AG04450 (cell line): ENCODE measurements at places on chromosomes 12 and 14.
A peak's percentile ranks its signal among the peaks of the same experiment; 100 is the strongest.

- no peak for DNase-seq
Measured at GRCh38 chr12:83378186-83378727, 691.6 kb downstream of the TMTC2 start.

DNA sequence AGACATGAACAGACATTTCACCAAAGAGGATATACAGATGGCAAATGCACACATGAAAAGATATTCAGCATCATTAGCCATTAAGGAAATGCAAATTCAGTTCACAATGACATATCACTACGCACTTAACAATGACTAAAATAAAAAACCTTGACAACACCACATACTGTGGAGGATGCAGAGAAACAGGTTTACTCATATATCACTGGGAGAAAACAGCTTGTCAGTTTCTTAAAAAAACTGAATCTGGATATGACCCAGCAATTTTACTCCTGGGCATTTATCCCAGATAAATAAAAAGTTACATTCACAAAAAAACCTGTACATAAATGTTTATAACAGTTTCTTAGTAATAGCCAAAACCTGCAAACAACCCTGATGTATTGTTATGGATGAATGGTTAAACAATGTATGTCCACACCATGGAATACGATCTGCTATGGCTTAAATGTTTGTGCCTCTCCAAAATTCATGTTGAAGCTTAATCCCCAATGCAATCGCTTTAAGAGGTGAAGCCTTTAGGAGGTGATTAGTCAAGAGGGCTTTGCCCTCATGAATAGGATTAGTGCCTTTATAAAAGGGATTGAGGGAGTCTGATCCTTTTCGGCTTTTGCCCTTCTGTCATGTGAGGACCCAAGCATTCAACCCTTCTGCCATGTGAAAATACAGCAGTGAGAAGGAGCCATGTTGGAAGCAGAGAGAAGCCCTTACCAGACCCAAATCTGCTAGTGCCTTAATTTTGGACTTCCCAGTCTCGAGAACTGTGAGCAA, 36.0 kb upstream of the PPP4R3A start:
- DNase-seq = no peak

DNA sequence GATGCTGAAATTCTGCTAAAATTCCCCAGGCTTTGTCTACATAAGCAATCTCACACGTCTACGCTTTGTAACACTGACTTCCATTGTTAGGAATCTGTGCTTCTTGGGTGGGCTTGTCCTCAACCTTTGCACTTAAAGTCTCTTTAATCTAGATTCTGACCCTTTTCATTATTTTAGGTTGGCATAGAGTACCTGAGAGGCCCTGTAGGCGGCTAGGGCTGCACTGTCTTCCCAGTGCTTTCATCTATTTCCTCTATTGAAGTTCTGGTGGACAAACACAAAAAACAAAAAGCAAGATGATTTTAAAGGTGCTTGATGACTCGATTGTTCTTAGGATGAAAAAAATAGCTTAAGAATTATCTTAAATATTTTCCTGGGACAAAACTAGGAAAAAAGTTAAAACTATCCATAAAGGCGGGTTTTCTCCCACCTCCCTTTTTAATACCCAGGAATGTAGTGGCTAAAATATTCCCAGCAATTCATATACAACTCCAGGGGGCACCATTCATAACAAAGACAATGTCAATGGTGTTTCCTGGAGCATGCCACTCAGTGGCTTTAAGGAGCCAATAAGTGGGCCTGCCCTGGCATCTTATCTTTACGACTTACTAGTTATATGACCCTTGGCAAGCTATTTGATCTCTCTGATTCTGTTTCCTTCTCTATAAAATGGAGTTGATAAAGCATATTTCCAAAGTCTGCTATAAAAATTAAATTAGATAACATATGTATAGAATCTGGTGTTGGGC, 197.5 kb downstream of the STXBP6 start:
- DNase-seq = no peak

DNA sequence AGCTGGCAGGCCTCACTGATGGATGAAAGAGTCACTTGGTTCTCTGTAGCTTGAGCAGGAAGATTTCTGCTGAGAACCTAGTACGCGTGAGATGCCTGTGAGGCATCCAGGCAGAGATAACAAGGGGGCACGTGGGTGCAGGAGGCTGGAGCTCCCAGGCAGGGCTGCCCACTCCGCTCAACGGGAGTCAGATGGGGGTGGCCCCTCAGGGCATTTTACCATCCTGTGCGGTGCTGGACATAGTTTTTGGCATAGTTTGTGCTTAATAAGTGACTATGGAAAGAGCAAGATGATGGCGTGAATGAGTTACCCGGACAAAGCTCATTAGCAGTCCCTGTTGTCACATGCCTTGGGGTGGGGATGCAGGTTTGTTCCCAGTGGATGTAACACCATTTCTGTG, 182.8 kb downstream of the TSPAN9 start:
- no peak for DNase-seq

DNA sequence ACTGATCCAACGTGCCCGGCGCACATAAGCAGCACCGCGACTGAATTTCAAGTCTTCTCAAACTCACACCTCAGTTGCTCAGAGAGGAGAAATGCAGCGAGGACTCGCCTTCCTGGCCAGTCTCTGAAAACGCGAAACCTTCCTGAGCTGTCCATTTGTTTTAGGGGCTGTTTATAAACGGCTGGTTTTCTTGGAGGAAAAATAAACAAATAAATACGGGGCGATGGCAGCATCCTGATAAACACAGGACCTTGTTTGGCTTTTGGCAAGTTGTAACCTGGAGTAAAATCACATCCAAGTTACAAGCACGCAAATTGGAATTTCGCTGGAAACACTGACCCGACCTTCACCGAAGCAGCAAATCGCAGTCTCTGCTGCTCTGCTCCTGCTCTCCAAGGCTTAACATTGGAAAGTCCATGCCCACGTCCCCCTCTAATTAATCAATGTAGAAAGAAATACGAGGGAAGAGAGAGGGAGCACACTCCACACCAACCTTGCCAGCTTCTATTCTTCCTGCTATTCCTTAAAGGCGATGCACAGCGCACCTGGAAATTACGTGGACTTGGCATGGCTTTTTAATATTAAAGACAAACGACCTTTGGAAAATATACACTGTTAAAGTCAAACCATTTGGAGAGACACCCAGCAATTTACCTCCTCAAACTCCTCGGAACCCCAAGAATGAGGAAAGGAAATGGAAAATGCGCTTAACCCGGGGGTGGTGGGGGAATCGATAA, 248.8 kb downstream of the APAF1 start:
- no peak for DNase-seq

DNA sequence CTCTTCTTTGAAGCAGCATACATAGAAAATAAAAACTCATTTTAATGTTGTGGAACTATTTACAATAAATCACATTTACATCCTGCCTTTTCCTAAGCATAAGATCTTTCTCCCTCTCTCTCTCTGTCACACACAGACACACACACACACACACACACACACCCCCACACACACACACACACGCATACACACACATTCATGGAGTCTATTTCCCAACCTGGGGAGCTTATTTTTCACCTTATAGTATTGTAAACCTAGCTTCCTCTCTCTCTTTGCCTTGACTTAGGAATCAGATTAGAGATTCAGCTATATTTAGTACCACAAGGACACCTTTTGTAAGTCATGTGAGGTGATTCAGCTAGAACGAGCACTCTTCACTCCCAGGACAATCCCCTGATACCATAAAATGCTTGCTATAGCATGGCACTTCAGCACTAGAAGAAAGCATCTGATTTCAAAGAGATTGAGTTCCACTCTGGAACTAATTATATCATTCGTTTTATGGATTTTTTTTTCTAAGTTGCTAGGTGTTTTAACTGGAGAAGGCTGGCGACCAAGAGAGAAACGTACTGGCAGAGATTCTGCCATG, 23.6 kb downstream of the TMEM30B start:
- DNase-seq = no peak

DNA sequence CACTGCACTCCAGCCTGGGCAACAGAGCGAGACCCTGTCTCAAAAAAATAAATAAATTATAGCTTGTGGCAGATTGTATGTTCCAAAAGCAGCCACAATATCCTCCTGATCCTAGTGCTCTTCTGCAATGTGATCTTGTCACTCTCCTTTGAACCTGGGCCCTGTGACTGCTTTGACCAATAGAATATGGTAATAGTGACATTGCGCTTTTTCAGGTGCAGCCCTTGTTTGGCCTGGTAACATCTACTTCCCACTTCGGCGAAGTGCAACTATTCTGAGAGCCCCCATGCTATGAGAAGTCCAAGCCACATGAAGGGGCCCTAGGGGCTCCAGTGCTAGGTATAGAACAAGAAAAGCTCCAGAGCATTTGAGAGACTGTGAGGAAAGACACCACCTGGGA, 31.1 kb upstream of the DENND5B start:
- no peak for DNase-seq

DNA sequence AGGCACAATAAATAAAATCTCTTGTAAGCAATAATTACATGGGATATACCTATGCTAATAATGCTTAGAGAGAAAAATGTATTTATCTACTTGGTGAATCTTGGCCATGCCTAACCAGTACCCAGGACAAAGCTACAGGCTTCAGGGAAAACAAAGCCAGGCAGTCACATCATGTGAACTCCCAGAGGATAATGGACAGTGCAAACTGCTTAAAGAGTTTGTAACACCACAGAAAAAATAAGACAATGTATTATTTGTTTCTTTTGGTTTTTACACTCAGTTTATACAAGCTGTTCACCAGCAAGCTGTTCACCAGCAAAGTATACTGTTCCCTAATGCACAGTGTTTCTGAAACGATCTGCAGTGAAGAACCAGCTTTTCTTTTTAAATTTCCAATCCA, 38.0 kb downstream of the DICER1 start:
- no peak for DNase-seq

- no peak for DNase-seq
Measured at GRCh38 chr12:127260531-127260930, 1006.4 kb upstream of the TMEM132C start.

- no peak for DNase-seq
Measured at GRCh38 chr14:24078146-24078545, 6.8 kb downstream of the CPNE6 start.

GRCh38 chr12:47717046-47717442, 8.2 kb downstream of the ENDOU start:
- no peak for DNase-seq

- no peak for DNase-seq
Measured at GRCh38 chr12:27176765-27177164, 67.3 kb upstream of the STK38L start.

GRCh38 chr12:28578833-28579252, 388.6 kb downstream of the CCDC91 start:
- DNase-seq = no peak

DNA sequence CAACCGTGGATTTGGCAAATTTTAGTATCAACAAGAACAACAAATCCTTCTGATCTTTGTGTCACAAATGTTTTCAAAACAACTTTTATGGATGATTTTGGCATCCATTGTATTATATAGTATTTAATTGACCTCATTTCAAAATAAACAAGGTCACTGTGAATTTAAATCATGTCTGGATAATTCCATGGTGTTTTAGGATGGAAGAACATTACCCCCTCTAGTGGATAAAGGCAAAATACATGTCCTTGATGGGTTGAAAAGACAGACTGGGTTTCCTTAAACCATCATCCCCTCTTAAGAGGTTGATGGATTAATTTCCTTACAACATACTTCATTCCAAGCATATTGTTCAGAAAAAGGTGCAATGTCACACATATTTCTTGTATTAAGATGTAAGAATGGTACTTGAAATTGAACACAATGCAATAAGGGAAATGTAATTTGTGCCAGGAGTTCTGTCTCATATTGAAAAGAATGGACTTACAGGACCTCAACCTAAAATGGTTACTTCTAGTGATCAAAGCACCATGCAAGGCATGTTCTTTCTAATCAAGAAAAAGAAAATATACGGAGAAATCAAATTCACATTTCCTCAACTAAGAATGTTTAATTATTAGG, 352.0 kb downstream of the BCAT1 start:
- DNase-seq = no peak

- no peak for DNase-seq
Measured at GRCh38 chr12:86188226-86188625, 68.0 kb downstream of the MGAT4C start.

DNA sequence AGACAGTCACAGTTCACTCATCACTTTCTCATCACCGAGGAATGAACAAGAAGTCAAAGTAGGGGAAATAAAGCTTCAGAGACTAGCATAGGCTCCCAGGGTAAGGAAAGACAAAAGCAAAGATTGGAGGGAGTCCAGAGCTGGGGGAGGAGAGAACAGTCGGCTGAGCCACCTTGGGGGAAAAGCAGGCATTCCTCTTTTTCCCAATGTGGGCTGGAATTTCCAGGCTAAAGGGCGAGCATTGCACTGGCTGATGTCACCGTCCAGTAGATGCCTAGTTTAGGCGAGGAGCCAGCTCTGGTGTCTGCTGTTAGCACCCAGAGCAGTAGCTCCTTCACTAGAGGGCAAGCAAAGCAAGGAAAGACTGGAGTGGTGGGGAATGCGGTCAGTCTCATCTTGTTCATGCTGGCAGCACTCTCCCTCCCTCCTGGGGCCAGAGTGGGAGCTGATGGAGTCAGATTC, 8.5 kb upstream of the KRT75 start:
- peak; percentile 20 for DNase-seq

- DNase-seq = no peak
Measured at GRCh38 chr14:62076825-62077605, 314.8 kb downstream of the SNAPC1 start.

GRCh38 chr14:60648934-60649874, at the start of gene SIX1:
Gene SIX1, minus strand, starts transcription at chr14:60649477. Its CDS starts 288 bp downstream, at chr14:60649189.
- DNase-seq = peak; percentile 85

GRCh38 chr14:72716476-72716875, 177.4 kb downstream of the DPF3 start:
- DNase-seq = no peak

DNA sequence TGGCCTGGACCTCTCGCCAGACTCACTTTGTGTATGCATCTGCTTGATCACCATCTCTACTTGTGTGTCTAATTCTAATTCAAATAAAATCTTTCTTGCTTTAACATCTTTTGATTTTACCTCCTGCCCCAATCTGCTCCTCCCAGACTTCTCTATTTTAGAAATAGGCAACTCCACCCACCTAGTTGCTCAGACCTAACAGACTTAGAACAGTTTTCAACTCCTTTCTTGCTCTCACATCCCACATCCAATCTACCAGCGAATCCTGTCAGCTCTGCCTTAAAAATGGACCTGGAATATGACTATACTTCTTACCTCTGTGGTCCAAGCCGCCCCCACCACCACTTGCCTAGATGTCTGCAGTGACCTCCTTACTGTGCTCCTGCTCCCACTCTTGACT, 18.7 kb downstream of the NRXN3 start:
- no peak for DNase-seq

- no peak for DNase-seq
Measured at GRCh38 chr12:104604995-104605675, 148.4 kb downstream of the CHST11 start.

DNA sequence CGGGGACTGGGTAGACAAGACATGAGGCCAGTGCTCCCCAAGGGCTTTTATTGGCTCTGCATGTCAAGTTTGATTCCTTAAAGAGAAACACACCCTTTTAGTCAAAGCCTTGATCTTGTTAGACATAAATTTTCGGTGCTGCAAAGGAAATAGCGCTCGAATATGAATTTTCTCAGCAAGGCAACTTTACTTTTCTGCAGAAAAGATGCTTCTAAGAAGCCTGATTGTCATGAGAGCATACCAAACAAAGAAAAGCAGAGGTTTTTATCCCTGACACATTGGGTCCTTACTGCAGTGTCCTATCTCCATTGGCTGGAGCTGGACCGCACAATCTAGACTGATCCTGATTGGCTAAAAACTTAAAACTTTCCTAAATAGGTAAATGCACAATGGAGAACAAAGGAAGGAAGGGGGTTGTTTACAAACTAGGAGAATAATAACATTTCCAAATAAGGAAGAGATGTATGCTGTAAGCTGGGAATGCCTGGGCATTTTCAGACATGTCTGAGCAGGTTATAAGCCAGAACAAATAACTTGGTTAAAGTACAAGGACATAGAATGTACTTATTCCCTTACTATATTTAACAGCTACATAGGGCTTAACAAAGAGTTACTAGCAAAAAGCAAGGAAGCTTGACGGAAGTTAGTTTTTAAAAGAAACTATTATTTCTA, 17.2 kb downstream of the TXNRD1 start:
- no peak for DNase-seq
